Left renal pelvis (tissue), 4 donors: ENCODE measurements at places on chromosomes 13 and 19. TPM values are rescaled to one million over a fixed set of nuclear protein-coding genes. Genes with fewer than 3 reads are reported as not detected.

DNA sequence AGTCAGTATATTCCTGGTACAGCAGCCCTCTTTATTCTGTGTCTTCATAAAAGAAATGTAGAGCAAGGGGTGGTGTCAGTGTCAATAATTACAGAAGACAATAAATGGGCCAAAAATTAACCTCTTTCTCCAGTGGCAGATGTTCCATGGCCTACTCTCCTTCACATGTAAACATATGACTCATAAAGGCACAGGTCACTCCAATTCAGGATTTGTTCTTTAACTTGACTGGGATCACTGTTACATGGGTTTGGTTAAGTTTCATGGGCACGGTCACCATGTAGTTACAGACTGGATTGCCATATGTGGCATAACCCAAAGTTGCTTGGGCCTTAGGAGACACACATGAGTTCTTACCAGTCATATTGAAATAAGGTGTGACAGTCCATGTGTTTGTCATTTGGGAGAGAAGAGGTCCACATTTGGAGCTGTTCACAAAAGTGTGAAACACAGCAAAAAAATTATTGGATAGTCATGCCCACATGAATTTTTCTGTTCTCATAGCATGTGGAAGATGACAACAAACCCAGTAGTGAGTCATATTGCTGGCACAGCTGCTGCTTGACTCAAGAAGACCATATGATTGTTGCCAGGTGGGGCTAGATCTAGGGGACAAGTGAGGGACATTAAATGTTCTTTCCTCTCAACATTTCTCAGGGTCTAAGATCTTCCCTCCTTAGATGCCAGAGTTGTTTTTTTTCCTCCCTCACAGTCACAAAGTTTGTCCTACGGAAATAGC, 68.1 kb upstream of the HTR2A start:
- DNase-seq: no peak

GRCh38 chr19:9799162-9799561, 19.7 kb downstream of the FBXL12 start:
- no peak for DNase-seq

- DNase-seq: no peak
These were observed 10.3 kb downstream of the IGSF23 start for GRCh38 chr19:44623626-44624025.

DNA sequence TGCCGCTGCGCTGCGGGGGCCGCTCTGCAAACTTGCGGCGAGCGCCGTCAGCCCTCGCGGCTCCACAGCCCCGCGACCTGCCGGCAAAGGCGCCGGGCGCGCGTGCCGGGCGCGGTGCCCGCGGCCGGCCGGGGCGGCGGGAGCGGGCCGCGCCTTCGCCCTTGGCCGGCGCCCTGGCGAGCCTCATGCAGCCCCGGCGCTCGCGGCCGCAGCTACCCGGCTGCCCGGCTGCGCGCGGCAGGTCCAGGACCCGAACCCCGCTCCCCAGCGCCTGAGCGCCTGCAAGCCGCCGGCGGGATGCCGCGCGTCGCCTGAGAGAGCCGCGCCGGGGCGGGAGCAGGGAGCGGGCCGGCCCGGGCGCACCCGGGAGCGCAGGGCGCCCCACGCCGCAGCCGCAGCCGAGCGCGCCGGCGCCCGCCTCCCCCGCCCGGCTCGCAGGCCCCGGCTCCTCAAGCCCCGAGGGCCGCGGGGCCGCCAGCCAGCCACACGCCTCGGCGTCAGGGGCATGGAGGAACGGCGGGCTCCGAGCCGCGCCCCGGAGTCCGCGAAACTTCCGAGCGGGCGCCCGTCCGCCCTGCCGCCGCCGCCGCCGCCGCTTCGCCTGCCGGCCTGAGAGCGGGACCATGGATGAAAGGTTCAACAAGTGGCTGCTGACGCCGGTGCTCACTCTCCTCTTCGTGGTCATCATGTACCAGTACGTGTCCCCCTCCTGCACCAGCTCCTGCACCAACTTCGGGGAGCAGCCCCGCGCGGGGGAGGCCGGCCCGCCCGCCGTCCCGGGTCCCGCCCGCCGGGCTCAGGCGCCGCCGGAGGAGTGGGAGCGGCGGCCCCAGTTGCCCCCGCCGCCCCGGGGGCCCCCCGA, 564 bp downstream of the HS6ST3 start:
- DNase-seq: no peak

DNA sequence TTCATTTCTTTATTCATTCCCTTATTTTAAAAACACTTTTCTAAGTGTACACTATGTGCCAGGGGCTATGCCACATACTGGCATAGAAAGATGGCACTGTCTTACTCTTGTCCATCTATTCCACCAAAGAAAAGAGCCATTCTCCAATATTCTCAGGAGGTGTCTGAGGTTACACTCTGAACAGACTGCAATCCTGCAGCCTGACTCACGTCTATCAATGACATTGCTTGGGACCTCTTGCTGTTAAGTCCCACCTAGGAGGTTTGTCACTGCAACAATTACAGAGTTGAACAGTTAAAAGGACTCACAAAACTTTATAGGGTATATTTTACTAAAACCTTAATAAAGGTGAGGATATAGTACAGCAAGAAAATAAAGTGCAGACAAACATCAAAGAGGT, 512.9 kb upstream of the HTR2A start:
- no peak for DNase-seq

DNA sequence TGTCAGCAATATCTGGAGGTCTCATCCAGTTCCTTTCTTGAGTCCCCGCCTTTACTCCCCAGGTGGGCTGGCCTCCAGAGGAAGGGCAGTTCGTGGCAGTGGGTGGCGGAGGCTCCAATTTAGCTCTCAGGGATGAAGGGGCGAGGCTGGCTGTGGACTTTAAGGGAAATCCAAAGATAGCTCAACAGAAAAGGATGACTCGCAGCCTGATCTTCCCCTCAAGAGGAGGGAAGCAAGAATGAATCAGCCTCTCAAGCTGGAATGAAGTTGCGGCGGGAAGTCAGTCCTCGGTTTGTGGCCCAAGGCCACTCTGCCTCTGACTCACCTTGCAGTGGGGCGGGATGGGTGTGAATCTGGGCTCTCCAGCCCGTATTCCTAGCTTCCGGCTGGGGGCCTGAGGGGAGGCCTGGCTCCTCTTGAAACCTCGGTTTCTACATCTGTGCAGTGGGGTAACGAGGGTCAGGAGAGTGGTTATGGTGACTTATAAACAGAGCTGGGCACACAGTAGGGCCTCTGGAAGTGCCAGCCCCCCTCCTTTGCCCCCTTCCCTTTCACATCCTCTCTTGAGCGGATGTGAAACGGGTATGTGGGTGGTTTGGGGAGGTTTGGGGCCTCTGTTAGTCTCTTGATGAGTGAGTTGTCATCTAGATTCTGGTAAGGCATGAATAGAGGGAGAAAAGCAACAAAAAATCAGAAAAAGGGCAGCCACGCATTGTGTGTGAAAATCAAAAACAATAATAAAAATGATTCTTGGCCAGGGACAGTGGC, 10.5 kb upstream of the SMG9 start:
- no peak for DNase-seq

The ZNF534 gene
- polyA plus RNA-seq: 0.53 TPM

- no peak for DNase-seq
These were observed 188.8 kb downstream of the KLF12 start for GRCh38 chr13:73945382-73945781.
